ENCODE measurements at places on chromosomes 2 and 18.

GRCh38 chr2:18987592-18988073, 370.8 kb downstream of the OSR1 start:
- no peak for DNase-seq

- DNase-seq = no peak
Measured at GRCh38 chr2:60855989-60856669, 25.2 kb upstream of the REL start.

- peak; percentile 70 for DNase-seq
Measured at GRCh38 chr2:143128681-143129580, at the start of gene ARHGAP15. Gene ARHGAP15 (plus strand): TSS chr2:143129419.

- DNase-seq = no peak
Measured at GRCh38 chr18:76416911-76417310, 78.1 kb downstream of the ZNF516 start.

GRCh38 chr18:70491734-70492348, 203.0 kb downstream of the SOCS6 start:
- peak; percentile 39 for DNase-seq

DNA sequence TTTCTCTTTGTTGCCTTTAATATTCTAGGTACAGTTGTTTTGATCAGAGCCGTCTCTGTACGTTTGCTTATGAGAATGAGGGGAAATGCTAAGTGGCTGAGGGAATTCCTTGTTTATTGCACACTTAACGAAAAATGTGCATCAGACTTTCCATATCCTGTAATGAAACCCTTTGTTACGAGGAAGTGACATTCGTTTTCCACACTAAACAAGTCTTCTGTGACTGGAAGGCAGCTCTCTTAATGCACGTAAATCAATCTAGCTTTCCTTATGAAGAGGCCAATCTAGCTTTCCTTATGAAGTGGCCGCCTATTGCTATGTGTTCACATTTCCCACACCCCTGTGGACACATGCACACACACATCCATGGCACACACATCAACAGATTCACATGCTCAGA, 186.2 kb downstream of the SNTG2 start:
- no peak for DNase-seq

DNA sequence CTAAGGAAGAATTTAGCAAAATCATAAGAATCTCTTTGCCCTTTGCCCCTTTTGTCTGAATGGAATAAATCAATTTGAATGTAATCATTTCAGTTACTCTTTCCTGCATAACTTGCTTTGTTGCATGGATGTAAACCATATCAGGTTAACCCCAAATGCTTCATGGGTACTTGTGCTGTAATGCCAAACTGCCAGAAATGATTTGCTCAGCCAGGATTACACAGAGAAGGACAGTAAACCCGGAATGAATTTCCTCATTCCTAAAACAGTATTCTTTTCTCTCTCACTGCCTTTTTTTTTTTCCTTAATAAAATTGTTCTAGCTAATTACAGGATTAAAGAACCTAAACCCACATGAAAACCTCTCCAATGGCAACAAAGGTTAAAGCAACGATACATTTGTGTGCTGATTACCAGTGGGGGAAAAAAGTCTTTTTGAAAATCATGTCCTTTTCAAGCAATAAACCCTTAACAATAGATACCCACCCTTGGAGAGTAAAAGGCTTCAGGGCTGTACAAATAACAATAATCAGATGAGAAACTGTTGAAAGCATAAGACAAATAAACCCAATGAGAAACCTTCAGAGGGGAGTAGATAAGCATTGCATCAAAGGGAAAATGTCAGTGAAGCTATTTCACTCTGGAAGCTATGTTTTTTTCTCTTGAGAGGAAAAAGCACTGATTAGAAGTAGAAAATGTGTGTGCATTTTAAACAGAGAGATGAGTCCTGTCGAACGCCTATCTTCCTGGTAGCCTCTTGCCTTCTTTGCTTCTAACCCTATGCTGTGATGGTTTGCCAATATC, 275.3 kb downstream of the CDH2 start:
- no peak for DNase-seq

- DNase-seq = no peak
Measured at GRCh38 chr2:69033461-69034095, 20.6 kb downstream of the ANTXR1 start.

- no peak for DNase-seq
Measured at GRCh38 chr2:13611939-13612338, 895.2 kb downstream of the TRIB2 start.

GRCh38 chr2:198775737-198776136, 682.0 kb downstream of the SATB2 start:
- no peak for DNase-seq

DNA sequence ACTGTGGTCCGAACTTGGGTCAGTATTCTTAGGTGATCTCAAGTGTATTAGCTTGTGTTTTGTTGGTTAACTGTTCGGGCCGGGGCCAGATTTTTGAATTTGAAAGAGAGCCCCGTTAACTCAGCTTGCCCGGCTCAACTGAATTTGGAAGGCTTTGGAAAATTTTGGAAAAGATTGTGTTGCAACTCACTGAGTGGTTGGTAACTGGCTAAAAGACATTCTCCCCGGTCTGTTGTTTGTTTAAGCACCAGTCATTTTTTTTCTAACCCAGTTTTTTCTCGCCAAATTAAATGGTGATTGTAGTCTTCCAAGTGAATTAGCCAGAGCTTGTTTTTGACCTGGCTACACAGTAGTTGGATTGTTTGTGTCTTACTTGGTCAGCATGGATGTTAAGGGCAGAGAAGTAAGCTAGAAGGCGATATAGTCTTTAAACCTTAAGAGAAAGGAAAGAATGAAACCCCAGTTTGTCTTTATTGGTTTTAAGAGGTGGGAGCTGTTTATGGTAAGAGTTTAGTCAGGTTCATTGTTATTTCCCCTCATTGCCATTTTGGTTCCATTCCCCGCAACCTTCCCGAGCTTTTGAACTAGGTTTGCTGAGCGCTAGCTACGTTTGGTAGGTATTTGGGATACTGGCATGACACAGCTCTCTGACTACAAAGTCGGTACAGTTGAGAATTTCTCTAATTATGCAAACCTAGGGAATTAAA, 2.4 kb downstream of the MAP4K4 start:
- DNase-seq = no peak

DNA sequence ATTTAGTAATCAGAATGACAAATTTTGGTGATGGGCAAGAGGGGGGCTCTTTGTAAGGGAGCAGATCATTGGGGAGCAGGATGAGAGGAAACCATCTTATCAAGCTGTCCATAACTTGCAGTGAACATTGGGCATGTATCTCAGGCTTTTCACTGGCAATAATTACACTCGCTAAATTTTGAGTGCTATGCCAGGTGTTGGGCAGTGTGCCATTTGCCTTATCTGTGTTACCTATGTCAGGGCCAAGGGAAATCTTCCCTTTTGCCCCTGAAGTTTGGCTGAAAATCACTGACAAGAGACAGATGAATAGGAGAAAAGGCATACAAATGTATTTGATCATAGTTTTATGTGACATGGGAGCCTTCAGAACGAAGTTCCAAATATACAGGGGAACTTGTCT, 39.0 kb downstream of the NOSTRIN start:
- no peak for DNase-seq

DNA sequence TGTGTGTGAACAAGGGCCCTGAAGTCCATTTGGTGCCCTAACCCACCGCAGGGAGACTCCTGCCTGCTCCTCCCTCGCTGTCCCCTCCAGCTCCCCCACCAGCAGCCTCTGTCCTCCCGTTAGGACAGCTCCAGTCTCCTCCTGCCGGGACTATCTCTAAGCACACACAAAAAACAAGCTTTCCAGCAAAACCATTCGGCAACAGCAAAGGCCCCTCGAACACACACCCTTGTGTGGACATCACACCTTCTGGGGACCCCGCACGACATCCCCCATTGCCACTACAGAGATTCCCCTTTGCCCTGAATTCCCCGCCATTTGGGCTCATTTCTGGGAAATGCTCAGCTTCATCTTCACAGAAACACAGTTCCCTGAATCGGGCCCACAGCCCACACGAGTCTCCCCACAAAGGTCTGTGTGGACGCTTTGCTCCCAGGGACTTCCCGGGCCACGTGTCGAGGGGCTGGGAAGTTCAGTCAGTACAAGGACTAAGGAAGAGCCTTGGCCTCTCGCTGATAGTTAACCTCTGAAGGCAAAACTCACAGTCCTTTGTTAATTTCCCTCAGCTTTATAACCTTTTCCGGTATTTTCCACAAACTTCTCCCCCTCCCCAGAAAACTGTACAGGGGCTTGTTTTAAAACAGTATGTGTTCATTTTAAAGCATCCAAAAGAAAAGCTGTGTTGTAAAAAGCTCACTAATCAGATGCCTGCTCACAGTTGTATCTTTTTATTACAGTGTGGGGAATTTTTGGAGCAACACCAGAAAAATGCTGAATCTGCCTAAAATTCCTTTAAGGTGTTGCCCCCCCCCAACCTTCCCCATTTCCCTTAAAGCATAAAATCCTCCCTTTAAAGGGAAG, 25.9 kb downstream of the SMAD7 start:
- no peak for DNase-seq

DNA sequence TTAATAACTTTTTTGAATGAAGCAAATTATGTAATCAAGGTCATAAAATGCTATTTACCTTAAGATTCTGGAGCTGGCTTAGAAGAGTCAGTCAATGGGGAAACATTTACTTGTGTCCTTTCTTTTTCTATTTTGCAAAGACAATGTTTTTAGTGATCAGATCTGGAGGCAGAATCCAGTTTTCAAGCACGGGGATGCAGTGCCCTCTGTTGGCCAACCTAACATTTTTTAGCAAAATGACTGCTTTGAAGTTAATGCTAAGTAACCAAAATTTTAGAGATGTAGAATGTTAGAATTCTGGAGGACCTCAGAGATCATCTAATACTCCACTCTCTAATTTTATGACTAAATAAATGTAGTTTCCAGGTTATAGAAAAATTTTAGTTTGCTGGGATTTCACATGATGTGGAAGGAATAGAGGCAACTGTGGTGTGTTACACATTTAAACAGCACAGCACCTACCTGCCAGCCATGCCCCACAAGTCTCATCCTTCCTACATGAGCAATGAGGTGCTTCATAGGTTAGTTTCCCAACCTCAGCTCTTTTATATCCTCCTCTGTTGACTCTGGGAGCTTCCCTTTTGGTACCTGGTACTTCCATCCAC, 23.6 kb upstream of the SLC9A4 start:
- DNase-seq = peak; percentile 61

GRCh38 chr2:210007895-210008294, 5.5 kb downstream of the RPE start:
- no peak for DNase-seq

GRCh38 chr2:151217343-151217742, 44.3 kb downstream of the RBM43 start:
- DNase-seq = no peak

DNA sequence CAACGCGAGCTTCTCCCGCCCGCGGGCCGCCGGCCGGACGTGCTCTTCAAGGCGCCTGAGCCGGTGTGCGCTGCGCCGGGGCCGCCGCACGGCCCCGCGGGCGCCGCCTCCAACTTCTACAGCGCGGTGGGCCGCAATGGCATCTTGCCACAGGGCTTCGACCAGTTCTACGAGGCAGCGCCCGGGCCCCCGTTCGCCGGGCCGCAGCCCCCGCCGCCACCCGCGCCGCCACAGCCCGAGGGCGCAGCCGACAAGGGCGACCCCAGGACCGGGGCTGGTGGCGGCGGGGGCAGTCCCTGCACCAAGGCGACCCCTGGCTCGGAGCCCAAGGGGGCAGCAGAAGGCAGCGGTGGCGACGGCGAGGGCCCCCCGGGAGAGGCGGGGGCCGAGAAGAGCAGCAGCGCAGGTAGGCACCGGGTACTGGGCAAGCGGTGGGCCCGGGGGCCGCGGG, 676 bp downstream of the HOXD11 start:
- DNase-seq = no peak

DNA sequence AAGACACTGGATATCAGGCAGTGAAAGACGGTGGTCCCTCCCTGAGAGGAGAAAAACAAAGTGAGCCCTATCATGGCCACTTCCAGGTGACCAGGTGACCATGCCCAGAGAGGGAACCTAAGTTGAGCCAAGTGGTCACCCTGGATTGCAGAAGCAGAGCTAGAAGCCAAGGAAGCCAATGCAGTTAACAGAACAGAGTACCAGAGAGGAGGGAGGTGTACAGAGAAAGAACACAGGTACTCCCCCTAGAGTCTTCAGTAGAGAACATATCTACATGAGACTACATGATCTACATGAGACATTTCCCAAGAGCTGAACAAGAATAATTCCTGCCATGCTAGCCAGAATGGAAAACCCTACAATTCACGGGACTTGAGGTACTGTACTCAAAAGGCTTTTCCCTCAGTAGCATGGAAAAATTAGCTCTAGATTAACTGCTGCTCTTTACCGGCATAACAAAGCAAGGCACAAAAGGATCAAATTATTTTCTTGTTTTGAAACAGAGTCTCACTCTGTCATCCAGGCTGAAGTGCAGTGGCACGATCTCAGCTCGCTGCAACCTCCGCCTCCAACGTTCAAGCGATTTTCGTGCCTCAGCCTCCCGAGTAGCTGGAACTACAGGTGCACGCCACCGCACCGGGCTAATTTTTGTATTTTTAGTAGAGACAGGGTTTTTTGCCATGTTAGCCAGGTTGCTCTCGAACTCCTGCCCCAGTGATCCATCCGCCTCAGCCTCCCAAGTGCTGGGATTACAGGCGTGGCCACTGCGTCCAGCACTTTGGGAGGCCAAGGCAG, 23.5 kb downstream of the ROCK2 start:
- no peak for DNase-seq

- DNase-seq = peak; percentile 17
Measured at GRCh38 chr2:135818937-135819610, 17.9 kb downstream of the LCT start.

- DNase-seq = peak; percentile 14
Measured at GRCh38 chr18:55321265-55322177, 266.5 kb downstream of the TCF4 start.

- DNase-seq = no peak
Measured at GRCh38 chr2:98543842-98544241, 64.5 kb downstream of the COA5 start.

- no peak for DNase-seq
Measured at GRCh38 chr18:13043066-13043465, 51.9 kb downstream of the CEP192 start.

GRCh38 chr2:105581555-105581944, 163.2 kb upstream of the NCK2 start:
- DNase-seq = no peak

DNA sequence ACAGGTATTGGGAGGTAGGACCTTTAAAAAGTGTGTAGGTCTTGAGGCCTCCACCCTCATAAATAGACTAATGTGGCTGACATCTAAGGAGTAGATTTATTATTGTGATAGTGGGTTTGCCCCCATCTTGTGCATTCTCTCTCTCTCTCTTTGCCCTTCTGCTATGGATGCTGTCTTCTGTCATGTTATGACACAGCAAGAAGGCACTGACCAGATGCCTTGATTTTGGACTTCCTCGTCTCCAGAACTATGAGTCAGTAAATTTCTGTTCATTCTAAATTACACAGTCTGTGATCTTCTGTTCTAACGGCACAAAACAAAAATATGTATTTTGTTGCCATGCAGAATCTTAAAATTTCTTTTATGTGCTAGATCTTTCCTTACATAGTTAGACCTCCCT, 66.9 kb downstream of the ATAD2B start:
- DNase-seq = no peak

- no peak for DNase-seq
Measured at GRCh38 chr2:240638512-240639160, 13.4 kb downstream of the GPR35 start.
